HCT116 (cell line): ENCODE measurements at places on chromosomes 6 and 20. TPM values are rescaled to one million over a fixed set of nuclear protein-coding genes. Genes with fewer than 3 reads are reported as not detected.
A peak's percentile ranks its signal among the peaks of the same experiment; 100 is the strongest.

Gene SLC25A27
- total RNA-seq: 10.7 TPM

GRCh38 chr6:111580826-111581505 lies 24.7 kb downstream of the TRAF3IP2 start:
- no peak for DNase-seq

DNA sequence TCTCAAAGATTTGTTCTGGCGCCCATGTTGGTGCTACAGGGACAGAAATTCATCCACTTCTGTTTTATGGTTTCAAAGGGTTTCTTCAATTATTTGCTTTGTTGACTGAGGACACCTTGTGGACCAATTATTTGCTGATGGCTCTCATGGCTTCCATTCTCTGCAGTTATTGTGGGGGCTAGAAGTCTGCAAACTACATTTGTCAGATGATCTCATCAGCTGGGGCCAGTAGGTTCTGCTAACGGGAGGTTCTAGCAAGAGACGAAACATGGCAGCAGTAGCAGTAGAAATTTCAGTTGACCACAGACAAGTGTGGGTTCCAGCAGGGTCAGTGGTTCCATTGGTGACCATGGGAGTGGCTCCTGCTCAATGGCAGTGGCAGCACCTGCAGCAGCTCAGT lies 72.8 kb upstream of the BLCAP start:
- DNase-seq: no peak

GRCh38 chr6:6925391-6926164 lies 182.2 kb upstream of the RREB1 start:
- no peak for DNase-seq

DNA sequence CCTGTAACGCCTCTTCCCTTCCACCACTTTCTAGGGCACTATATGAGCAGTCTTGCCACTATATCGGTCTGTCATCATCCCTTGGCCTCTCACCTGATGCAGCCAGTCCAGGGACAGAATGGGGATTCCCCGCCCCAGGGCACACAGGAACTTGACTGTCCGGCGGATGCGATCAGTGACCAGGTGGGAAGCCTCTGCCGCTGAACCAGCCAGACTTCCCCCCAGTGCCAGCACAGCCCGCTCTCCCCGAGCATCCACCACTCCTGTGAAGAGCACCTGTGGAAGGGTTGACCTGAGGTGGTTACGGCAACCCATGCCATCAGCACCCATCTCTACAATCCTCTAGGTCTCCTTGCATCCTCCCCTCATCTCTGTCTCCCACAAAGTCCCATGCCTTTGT lies 12.2 kb upstream of the NRM start:
- DNase-seq: no peak

DNA sequence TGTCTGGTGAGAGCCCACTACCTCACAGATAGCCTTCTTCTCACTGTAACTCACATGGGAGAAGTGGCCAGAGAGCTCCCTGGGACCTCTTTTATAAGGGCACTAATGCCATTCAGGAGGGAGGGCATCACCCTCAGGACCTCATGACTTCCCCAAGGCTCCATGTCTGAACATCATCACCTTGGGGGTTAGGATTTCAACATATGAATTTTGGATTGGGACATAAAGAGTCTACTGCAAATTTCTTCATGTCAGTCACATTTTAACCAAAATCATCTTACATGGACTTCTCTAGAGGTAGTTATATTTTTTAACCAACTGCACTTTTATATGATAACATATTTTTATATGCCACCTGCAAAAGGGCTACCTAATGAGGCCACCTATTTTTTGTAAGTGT lies 324.7 kb downstream of the PLCB1 start:
- no peak for DNase-seq

- DNase-seq: no peak
Observed at GRCh38 chr6:99689916-99690685, 83.5 kb downstream of the PRDM13 start.

GRCh38 chr6:134474955-134475354 lies 157.0 kb upstream of the SGK1 start:
- no peak for DNase-seq

DNA sequence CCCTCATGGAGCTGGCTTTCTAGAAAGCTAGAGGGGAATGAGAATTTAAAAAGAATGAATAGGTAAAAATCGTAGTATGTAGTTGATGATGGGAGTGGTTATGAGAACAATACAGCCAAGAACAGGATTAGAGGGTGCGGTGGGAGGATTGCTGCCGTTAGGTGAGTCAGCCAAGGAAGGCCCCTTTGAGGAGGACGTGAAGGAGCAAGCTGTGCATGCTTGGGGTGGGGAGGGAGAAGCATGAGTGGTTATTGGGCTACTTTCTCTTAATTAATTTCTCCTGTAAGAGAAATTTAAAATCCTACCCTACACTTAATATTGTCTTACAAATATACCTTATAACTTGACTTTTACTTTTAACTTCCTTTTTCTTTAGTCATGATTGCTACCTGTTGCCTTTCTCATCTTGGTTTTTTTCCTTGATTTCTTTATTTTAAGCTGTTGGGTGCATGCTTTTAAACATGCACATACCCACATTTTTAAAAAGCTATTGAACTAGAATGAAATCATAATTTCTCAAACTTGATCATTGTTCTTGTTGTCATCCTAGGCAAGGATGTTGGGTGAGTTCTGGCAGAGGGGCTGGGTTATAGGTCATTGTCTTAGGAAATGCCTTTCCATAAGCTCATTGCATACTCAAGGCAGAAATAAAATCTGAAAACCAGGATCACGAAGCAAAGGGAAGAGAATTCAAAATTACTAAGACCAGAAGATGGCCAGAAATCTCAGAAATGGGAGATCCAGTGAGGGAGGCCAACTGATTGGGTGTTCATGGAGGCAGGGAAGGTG lies 114.5 kb downstream of the TCP11 start:
- peak; percentile 13 for DNase-seq

GRCh38 chr6:126318797-126319196 lies 21.1 kb upstream of the CENPW start:
- DNase-seq: no peak

GRCh38 chr20:46400828-46401477 lies 5.5 kb downstream of the ELMO2 start:
- no peak for DNase-seq
